HS-5 (cell line): ENCODE measurements at places on chromosomes 12 and 14.
A peak's percentile ranks its signal among the peaks of the same experiment; 100 is the strongest.

DNA sequence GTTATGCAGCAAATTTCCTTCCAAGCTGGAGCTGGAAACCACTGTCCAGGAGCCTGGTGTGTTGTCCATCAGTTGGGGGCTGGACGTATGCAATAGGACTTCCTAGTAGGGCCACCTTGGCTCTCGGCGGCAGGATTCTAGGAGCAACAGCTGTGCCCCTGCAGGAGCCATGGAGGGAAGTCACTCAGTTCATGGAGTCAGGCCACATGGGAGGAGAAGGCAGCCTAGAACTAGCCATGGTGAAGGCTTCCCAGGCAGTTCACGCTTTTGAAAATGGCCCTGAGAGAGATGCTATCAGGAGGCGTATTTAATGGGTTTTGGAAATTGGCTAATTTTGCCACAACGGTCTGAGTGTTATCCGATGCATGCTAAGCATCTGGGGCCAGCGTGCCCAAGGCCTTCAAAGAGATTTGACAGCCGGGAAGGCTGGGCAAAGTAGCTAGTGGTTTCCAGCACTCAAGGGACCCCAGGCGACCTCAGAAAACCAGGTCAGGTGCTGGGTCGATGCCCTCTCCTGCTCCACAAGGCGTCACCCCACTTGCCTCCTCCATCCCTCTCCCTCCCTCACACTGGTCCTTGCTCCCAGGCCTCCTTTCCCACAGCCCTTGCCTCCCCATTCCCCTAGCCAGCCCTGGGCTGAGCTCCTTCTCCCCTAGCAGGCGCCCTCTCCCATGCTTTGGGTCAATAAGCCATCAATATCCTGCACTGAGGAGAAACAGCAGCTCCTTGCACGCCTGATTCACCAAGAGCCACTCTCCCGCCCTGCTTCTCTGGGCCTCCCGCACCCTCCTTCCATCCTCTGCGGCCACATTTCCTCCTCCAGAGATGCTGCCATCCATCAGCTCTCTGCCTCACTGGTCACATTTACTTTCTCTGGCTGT is 30.9 kb upstream of the SYNDIG1L start:
- no peak for DNase-seq

DNA sequence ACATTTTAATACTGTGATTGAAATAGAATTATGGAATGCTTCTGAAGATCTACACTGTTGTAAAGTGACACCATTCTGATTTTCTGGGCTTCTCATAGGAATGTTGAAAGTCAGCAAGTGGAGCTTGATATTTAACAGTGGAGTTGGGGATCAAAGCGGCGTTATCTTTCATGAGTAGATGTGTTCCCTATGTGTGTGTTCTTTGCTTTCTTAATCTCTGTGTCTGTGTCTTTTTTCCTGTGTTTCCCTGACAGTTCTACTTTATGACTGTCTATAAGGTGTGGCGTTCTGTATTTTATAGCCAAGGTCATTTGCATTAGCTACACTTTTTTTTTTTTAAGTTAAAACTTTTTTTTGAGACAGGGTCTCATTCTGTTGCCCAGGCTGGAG is 24.7 kb downstream of the SYNE2 start:
- no peak for DNase-seq

DNA sequence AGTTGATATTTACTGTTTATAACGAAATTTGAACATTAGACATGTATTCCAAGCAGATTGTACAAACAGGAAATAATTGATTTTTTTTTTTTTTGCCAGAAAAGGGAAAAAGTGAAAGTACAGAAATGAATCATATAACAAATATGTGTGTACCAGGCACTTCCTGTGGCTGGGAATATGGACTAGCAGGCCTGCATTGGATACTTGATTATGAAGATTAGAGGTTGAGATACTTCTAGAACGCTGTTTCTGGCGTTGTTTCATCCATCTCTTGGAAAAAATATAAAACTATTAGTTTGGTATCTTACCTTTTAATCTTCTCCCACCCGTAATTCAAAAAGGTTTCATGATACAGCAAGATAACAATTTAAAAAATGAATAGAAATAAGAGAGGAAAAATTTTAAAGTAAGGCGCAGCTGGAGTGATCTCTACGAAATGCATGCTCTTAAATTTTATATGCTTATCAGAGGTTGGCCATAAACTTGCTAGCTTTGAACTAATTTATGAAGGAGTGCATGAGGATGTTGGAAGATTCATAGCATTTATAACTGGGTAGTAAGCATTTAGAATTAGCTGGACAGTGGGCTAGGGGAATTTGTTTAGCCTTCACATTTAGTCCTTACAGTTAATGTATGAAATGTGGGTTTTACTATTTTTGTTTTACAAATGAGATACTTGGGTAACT is 90.8 kb downstream of the AEBP2 start:
- peak; percentile 26 for DNase-seq

- DNase-seq = no peak
Measured at GRCh38 chr12:83261998-83262397, 575.3 kb downstream of the TMTC2 start.
